Upper lobe of left lung (tissue), 6 donors: ENCODE measurements at places on chromosomes 7 and 10.

GRCh38 chr7:48244864-48245271 lies 73.6 kb downstream of the ABCA13 start:
- no peak for DNase-seq

DNA sequence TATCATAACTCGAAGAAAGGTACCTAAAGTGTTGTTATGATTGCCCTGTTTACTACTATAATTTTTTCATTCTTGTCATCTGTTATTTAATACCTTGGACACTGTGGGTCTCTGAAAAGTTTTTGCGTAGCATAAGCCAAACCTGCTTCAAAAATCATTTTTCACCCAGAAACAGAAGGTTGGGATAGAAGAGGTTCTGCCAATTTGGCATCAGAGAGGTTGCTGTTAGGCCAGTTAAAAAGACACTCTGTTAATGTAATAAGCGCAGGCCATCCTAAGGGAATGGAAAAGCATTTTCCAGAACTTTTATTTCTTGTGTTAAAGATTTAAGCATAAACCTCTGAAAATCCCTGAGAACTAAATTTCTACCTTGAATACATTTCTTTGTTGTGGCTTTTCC lies 212.2 kb downstream of the BMPER start:
- DNase-seq = no peak

DNA sequence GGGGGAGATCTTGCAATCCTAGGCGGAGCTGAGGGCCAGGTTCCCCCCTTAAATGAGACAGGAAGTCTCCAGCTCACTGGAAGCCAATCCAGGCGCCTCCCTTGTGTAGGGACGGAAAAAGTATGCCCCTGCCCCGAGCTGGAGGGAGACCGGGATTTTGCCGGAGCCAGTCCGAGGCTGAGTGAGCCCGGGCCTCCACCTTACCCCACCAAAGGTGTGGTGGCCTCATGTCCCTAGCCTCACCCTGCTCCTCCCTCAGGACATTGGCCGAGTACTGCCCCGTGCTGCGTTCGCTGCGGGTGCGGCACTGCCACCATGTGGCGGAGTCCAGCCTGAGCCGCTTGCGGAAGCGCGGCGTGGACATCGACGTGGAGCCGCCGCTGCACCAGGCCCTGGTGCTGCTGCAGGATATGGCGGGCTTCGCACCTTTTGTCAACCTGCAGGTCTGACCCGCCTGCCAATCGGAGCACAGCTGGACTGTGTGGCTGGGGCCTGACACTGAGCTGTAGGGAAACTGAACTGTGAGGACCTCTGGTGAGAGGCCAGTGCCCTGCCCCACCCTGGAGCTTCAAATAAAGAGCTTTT lies 2.0 kb downstream of the FBXL15 start:
- peak; percentile 96 for DNase-seq

DNA sequence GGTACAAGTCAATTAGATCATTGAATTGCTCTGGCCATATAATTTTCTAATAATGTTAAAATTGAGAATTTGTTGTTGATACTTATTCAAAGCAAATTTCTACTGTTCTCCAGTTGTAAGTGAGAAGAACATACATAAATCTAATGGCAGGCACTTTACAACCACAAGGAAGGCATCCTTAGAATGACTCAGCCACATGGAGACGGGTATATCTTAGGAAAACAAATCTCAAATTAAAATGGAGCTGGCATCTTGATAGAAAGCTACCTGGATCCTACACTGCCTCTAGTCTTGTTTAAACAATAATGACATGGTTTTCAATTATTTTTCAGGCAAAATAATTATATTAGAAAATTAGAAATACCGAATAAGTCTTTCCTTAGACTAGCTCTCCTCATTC lies 1183.7 kb upstream of the SORCS1 start:
- no peak for DNase-seq

DNA sequence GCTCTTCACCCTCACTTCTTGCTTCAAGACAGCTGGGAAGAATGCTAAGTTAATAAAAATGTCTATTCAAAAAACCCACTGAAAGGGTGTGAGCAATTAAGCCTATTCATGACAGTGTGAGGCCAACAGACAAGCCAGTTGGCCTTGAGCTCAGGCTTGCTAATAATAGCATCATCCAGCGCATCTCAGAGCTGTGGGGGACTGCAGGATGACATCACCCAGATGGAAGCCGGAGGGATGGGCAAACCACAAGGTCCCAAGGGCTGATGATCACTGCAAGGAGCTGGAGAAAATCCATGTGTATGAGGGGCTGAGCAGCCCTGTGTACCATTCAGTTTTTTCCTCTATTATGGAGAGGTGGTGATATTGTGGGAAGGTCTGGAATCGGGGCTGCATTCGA lies 770.4 kb downstream of the TNS3 start:
- DNase-seq = no peak

DNA sequence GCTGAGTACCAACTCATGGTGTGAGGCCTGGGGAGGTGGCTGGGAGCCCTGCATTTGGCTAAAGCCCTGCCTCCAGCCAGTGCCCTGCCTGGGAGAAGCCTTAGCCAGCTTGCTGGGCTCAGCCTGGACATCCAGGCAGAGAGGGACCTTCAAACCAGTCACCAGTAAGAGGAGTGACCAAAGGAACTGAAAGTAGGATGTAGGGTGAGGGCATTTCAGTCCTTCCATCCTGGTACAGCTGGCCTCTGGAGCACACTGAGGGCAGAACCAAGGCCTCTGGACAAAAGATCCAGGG lies 124.8 kb downstream of the ADCY1 start:
- DNase-seq = no peak

- DNase-seq = no peak
Observed at GRCh38 chr7:3157566-3158287, 114.1 kb upstream of the CARD11 start.

DNA sequence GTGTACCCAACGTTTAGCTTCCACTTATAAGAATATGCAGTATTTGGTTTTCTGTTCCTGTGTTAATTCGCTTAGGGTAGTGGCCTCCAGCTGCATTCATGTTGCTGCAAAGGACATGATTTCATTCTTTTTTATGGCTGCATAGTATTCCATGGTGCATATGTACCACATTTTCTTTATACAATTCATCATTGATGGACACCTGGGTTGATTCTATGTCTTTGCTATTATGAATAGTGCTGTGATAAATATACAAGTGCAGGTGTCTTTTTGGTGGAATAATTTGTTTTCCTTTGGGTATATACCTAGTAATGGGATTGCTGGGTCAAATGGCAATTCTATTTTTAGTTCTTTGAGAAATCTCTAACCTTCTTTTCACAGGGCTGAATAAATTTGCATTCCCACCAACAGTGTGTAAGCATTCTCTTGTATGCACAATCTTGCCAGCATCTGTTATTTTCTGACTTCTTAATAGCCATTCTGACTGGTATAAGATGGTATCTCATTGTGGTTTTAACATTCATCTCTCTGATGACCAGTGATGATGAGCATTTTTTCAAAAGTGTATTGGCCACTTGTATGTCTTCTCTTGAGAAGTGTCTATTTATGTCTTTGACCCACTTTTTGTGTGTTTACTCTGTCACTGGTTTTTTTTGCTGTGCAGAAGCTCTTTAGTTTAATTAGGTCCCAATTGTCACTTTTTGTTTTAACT lies 72.5 kb upstream of the CC2D2B start:
- DNase-seq = no peak

- DNase-seq = no peak
Observed at GRCh38 chr10:118955951-118956801, 73.3 kb upstream of the NANOS1 start.
